ENCODE measurements at places on chromosomes 16 and 17.
A peak's percentile ranks its signal among the peaks of the same experiment; 100 is the strongest.

DNA sequence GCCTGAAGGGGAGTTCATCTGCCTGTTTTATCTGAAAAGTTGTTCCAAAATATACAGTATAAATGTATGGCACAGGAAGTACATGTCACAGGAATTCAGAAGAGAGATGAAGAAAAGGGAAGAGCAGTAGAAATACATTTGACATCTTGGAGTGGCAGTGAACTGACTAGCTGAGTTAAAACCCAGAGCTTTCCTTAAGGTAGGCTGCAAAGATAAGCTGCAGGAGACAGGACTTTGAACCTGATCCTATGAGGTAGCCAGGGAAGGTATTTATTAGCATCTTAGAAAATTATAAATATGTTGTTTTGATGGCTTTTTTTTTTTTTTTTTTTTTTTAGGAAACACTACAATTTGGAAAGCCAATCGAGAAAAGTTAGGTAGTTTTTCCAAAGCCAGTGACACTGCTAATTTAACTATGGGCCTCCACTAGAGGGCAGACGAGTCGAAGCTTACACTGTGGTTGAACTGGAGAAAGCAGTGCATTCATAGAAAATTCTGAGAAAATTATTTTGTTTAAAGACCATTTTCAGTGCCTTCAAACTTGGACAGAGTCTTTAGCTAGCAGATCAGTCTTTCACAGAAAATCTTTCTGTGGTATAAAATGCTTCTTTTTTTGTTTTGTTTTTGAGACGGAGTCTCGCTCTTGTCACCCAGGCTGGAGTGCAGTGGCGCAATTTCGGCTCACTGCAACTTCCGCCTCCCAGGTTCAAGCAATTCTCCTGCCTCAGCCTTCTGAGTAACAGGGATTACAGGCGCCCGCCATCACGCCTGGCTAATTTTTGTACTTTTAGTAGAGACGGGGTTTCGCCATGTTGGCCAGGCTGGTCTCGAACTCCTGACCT lies 122.3 kb downstream of the SSH2 start:
- peak; percentile 61 for DNase-seq

DNA sequence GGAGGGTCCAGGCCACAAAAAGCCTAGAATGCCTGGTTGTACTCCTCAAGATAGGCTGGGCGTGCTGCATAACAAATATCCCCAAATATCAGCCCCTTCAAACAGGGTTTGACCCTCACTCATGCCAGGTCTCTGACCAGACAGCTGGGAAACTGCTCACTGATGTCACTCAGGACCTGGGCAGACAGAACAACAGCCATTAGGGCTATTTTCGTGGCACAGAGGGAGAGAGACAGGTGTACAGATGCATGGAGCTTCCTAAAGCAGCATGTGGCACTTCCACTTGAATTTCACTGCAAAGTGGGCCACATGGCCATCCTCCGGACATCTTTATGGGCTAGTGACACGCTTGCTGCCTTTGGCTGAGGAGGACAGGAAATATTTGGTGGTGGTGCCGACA lies 73.1 kb downstream of the SREBF1 start:
- no peak for DNase-seq

DNA sequence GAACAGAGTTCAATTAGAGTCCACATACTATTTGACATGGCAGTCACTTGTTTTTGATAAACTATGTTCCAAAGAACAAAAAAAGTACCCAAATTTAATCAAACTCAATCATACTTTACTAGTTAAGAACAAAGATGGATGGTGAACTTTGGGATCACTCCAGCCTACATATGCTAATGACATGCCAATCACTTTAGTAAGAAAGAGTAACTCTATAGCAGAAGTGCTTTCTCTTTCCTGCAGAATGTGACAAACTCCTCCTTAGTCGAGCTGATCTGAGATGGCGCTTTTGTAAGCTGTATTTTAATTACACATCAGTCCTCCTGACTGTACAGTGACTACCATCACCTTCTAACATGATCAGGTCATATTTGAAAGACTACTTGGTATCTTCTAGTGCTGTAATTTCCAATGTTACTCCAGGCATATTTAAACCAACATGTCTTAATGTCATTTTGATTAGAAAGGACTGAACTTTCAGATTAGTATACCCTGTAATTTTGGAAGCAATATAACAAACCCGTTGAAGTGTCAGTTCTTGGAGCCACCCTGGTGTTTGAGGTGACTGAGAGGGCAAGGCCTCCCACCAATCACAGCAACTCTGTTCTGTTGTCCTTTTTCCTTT lies 4.1 kb downstream of the NETO2 start:
- no peak for DNase-seq

DNA sequence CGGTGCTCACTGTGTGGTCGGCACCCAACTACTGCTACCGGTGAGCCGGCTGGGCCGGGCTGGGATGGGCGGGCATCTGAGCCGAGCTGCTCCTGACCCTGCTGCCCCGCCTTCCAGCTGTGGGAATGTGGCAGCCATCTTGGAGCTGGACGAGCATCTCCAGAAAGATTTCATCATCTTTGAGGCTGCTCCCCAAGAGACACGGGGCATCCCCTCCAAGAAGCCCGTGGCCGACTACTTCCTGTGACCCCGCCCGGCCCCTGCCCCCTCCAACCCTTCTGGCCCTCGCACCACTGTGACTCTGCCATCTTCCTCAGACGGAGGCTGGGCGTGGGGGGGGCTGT lies 6.9 kb downstream of the TBX6 start:
- DNase-seq, result no peak

GRCh38 chr17:58492238-58493121 lies 4.3 kb upstream of the HSF5 start:
- no peak for DNase-seq

- DNase-seq, result no peak
Observed at GRCh38 chr16:54648575-54648974, 282.1 kb upstream of the IRX5 start.

DNA sequence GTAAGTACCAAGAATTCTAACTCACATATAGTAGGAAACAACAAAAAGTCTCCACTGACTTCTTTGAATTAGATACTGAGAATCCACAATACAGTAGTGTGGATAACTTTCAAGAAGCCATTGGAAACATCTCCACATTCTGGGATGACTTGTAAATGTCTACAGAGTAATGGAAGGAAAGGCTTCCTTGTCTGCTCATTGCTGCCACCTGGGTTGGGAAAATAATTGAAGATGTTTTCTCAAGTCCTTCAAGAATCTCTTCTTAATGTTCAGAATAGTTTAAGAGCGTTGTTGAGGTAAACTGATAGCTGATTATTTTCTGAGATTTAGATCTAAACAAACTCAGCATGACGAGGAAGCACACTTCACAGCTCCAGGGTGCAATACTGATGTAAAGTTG lies 14.0 kb downstream of the CPSF4L start:
- no peak for DNase-seq

DNA sequence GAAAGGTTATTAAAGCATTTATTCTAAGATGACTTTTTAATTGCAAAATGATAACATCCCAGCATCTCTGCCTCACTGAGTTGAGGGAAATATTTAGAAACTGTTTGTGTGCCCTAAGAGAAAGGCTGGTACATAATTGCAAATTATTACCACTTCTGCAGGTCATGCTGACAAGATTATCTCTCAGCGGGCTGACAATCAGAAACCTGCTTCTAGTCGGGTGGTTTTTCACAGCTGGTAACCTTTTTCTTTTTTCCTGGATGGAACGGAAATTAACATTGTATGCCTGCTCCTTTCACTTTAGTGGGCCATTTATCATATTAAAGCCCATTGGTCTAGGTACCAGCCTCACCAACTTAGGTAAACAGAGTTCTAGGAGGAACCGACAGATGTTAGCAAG lies 17.0 kb upstream of the NUDT7 start:
- DNase-seq, result no peak

- no peak for DNase-seq
Observed at GRCh38 chr17:1713878-1714426, 3.8 kb upstream of the TLCD2 start.

GRCh38 chr17:76704805-76705204 lies 6.0 kb downstream of the MXRA7 start:
- DNase-seq, result no peak

- no peak for DNase-seq
Observed at GRCh38 chr17:82795615-82796014, 43.8 kb downstream of the TBCD start.

GRCh38 chr17:9179602-9180001 lies 158.3 kb downstream of the NTN1 start:
- DNase-seq, result no peak

DNA sequence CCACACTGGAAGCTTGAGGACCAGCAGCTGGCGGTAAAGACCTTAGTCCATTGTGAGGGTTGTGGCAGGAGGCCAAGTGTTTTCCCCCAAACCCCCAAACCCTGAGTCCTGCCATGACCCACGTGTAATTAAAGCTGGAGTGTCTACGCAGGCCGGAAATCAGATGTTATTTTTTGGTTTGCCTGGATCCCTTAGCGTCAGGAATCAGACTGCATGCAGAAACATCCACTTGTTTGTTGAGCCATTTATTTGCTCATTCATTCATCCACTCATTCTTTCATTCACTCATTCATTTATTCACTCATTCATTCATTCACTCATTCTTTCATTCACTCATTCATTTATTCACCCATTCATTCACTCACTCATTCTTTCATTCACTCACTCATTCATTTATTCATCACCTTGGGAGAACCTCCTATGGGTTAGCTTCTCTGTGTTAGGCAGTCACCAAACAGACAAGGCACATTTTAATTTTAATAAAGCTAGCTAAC lies 313.1 kb downstream of the MAF start:
- no peak for DNase-seq

GRCh38 chr16:89572073-89572484 lies 3.5 kb upstream of the CPNE7 start:
- peak; percentile 51 for DNase-seq

DNA sequence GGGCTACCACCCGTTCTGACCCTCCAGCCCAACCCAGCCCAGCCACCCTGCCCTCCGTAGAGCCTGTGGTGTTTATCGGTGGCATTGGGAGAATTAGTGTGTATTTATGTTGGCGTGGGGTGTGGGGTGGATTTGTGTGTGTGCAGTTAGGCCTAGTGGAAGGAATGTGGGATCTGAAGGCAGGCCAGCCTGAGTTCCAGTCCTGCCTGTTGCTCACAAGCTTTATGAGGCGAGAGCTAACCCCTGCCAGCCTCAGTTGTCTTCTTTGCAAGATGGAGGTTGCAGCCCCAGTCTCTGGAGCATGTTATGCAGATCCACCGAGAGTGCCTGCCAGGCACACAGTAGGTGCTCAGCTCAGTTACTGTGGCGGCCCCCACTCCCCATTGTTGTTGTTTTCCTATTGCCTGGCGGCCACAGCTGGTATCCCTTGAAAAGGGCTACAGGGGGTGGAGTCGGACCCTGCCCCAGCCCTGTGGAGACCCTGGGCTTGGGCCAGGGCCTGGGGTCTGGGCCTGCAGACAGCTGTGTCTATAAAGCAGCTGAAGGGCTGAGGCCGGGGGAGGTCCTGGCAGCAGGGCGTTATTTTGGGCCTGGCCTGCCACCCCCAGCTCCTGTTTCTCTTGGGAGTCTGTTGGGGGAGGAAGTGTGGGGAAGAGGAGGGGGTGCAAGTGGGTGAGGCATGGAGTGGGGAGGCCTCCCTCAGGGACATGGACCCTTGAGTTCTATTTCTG lies 5.1 kb downstream of the ERBB2 start:
- no peak for DNase-seq

GRCh38 chr16:4760221-4760910 lies 6.6 kb downstream of the ZNF500 start:
- no peak for DNase-seq

- no peak for DNase-seq
Observed at GRCh38 chr17:45660474-45660873, 123.6 kb upstream of the CRHR1 start.

GRCh38 chr17:46984341-46984740 lies 5.3 kb upstream of the RPRML start:
- DNase-seq, result no peak

- DNase-seq, result no peak
Observed at GRCh38 chr17:73308017-73308823, 3.6 kb downstream of the CDC42EP4 start.

DNA sequence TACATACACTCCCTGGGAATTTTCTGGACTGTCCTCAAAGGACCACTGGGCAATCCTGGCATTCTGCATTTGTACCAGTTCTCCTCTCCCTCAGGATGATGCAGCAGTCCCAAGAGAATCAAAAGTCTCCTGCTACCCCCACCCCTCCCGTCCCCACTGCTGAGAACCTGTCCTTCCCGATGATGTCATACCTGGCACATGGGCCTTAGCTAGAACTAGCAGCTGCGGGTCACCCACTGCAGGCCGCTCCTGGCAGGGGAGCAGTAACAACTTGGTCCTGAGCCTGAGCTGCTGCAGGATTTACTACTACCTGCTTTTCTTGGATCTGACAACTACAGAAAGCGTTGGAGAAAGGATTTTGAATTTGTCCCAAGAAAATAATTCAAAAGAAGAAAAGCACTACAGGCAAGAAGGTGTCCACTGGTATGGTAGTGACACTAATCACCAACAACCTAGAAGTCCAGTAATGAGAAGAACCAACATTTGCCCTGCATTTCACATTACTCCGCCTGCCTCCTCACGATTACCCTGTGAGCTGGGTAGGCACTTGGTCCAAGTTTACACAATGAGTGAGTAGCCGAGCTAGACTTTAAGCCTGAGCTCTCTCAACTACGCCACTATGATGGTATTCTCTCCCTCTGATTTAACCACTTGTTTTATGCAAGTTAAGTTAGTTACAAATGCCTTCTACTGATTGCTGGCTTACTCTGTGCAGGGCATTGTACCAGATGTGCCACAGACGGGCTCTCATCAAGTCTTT lies 55.3 kb upstream of the ETV4 start:
- no peak for DNase-seq

DNA sequence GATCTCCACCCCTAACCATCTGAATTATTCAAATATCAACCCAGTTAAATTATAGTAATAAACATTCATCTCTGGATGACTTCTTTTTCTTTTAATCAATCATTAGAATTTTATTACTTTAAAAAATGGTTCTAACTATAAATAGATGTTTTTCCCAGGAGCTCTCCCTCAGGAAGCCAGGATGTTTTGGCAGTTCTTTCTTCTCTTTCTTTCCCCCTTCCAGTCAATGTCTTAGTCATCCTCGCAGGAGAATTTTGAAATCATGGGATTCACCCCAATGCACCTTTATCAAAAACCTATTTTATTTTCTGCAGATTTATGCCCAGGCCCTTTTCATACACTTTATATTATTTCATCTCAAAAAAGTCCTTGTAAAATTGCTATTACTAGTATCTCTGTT lies 711.6 kb downstream of the CDH11 start:
- DNase-seq, result no peak
